ENCODE measurements at places on chromosomes 3 and 15. TPM values are rescaled to one million over a fixed set of nuclear protein-coding genes. Genes with fewer than 3 reads are reported as not detected.

- peaks cover 25% of the 10 kb centered on the region for H3K27me3 ChIP-seq
- H3K27ac ChIP-seq: no peak overlapping the region
- no peak overlapping the region for H3K4me3 ChIP-seq
- H3K36me3 ChIP-seq: no peaks in the 10 kb centered on the region
Observed at GRCh38 chr3:134795746-134796280, 753 bp downstream of the EPHB1 start.

GRCh38 chr3:47362701-47363100 is 18.1 kb upstream of the PTPN23 start:
- H3K27me3 ChIP-seq: no peaks in the 10 kb centered on the region
- peak; percentile 30 for DNase-seq
- peaks cover 12% of the 10 kb centered on the region for H3K4me1 ChIP-seq
- no peak overlapping the region for H3K4me3 ChIP-seq
- H3K36me3 ChIP-seq: peaks cover 17% of the 10 kb centered on the region

The SV2B gene
- total RNA-seq: 0.08 TPM

GRCh38 chr15:66898656-66899386 is 166.6 kb upstream of the SMAD3 start:
- H3K4me3 ChIP-seq: no peak overlapping the region
- DNase-seq: no peak
- peaks cover 2% of the 10 kb centered on the region for H3K4me1 ChIP-seq
- no peak overlapping the region for H3K27ac ChIP-seq
- no peaks in the 10 kb centered on the region for H3K27me3 ChIP-seq

DNA sequence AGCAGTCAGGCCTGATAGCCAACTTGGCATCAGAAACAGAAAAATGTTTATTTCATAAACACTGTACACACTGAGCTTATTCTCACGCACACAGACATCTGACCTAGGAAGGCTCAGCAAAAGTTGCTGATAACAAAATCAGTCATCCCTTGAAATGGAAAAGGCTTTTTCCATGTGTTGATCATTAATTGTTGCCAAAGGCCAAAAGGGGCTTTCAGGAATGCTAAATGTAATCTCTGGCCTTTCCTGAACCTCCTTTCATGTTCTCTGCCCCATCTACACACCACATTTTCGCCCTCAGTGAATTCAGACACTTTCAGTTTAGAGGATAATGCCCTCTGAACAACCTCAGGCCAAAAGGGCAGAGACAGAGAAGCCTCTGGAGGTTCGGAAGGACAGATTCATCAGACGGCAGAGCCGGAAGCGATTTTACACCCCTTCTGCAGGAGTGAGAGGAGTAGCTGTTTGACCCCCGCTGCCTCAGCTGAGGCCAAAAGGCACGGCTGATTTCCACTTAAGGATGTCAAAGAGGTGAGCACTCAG is 14.5 kb downstream of the RTP4 start:
- H3K4me3 ChIP-seq: no peak overlapping the region
- no peaks in the 10 kb centered on the region for H3K36me3 ChIP-seq
- H3K27me3 ChIP-seq: peaks cover 13% of the 10 kb centered on the region
- no peaks in the 10 kb centered on the region for H3K4me1 ChIP-seq
- no peak overlapping the region for H3K27ac ChIP-seq
- no peak for DNase-seq

Data from naive thymus-derived CD8-positive, alpha-beta T cell (primary cell).